ENCODE measurements at places on chromosomes 2 and 18. TPM values are rescaled to one million over a fixed set of nuclear protein-coding genes. Genes with fewer than 3 reads are reported as not detected.

DNA sequence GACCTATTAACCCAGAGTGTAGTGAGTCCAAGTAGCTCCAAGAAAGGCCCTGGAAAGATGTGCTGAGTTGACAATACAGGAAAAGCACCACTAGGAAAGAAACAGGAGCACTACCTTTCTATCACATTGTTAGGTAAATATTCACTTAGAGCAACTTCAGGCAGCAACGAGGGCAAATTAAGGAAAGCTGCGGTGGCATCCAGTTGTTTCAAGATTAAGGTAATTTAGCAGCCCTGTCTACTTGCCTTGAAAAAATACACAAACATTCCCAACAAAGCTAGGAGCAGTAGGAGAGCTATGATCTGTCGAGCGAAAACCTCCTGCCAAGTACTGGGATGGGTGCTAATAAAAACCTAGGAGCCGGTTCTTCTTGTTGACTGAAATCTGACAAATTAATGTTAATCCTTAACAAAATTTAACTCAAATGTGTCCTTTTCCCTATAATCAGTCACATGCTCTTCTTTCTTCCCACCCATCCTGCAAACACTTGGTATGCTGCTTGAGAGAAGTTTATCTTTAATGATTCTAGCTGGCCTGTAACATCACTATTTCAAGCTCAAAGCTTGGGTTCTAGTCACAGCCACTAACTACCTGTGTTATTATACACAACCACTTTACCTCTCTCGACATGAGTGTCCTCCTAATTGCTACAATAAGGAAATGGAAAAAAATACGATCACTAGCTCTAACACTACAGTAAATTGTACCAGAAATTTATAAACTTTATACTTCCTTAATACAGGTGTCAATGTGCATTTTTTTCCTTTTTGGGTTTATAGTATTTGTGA, 2.0 kb downstream of the ACAA2 start:
- no peaks in the 10 kb centered on the region for H3K27me3 ChIP-seq
- peaks cover 32% of the 10 kb centered on the region for H3K4me1 ChIP-seq
- H3K4me3 ChIP-seq = no peak overlapping the region
- DNase-seq = no peak

DNA sequence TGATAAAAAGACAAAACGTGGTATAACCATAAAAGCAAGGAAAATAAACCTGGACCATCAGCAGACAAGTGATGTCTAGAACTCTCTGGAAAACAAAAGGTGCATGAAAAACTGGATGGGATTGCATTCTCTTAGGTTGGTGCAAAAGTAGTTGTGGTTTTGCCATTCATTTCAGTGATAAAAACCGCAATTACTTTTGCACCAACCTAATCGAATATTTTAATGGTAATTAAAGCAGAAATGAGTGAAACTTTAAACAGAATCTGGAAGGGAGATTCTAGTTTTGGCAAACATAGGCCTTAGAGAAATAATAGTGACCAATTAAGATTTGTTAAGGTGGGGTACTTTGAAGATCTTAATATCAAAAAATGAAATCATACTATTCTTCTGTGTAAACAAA, 800.8 kb upstream of the GYPC start:
- no peaks in the 10 kb centered on the region for H3K27me3 ChIP-seq
- H3K4me1 ChIP-seq = no peaks in the 10 kb centered on the region
- no peak overlapping the region for H3K27ac ChIP-seq
- H3K36me3 ChIP-seq = no peaks in the 10 kb centered on the region
- H3K4me3 ChIP-seq = no peak overlapping the region

DNA sequence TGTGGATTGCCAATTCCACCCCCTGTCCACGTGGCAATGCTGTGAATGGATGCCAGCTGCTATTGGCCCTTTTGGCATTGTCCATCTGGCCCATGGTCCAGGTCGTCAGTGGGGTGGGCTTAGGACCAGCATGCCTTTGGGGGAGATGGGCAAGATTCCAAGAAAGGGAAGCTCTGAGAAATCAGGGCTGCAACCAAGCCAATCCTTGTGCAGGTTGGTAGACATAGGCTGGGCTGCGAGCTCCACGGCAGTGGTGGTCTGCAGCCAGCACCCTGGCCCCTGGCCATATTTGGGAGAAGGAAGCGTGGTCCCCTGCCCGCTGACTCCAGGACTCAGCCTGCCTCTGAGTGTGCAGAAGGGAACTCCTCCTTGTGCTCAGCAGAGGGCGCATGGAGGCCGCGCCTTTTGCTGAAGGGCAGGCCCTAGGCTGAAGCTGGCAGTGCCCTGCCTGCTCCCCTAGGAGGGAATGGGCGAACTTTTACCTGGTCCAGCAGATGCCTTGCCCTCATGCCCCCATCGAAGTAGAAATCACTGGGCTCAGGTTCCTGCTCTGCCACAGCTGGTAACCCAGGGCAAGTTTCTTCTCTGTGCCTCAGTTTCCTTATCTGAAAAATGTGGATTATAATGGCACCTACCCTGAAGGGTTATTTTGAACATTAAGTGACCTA, 5.4 kb downstream of the SPR start:
- peaks cover 28% of the 10 kb centered on the region for H3K27me3 ChIP-seq
- no peak overlapping the region for H3K4me3 ChIP-seq
- DNase-seq = no peak

DNA sequence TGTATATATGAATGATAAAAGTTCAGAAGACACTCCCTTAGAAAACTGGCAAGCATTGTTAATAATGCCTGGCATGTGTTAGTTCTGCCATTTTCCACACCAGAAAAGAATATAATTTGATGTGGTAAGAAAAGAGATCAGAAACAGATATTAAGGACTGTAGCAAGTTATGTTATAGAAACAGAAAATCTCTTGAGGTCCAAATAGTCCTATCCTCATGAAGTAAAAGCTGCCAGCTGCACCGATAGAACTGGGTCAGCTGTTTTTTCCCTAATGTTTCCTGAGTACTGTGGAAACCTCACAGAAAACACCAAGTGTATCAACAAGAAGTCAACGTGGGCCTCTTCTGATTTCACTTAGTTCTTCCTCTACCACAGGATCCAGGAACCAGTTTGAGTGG, 56.9 kb upstream of the SDC1 start:
- H3K36me3 ChIP-seq = peaks cover 10% of the 10 kb centered on the region
- H3K4me3 ChIP-seq = no peak overlapping the region
- no peak for DNase-seq
- no peak overlapping the region for H3K27ac ChIP-seq
- H3K4me1 ChIP-seq = no peaks in the 10 kb centered on the region

DNA sequence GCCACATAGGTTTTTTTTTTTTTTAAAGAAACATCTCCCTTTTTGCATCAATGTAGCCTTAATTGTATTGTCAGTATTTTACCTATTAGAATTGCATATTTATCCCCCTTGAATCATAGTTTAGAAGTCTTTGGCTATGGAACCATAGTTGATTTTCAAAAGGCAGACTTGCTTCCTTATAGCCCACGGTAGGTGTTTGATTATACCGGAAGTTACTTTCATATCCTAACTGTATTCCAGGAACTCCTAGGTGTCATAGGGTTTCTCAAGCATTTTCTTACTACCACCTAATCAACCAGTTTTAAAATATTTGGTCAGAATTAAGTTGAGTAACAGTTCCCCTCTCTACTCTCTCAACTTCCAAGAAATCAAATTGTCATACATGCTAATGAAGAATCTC, 86.6 kb upstream of the TSPYL6 start:
- no peak overlapping the region for H3K4me3 ChIP-seq
- no peaks in the 10 kb centered on the region for H3K4me1 ChIP-seq
- H3K27ac ChIP-seq = no peak overlapping the region
- no peaks in the 10 kb centered on the region for H3K27me3 ChIP-seq
- no peaks in the 10 kb centered on the region for H3K36me3 ChIP-seq

DNA sequence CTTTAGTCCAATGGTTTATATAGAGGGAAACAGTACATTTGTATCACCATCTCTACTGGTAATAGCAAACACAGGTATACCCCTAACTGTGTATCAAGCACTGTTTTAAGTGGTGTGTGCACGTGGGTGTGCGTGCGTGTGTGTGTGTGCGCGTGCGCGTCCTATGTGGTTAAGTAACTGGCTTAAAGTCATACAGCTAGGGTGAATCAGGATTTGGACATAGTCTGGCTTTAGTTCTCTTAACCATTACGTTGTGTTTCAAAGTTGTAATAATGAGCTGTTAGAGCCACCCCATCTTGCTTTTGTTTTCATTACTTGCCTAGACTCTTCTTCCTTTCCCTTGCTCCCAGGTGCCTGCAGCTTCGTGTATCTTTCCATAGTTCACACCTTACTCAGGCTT, 2.1 kb downstream of the HADHB start:
- H3K27ac ChIP-seq = peak overlapping the region; percentile 100
- H3K27me3 ChIP-seq = no peaks in the 10 kb centered on the region
- H3K4me1 ChIP-seq = peaks cover 39% of the 10 kb centered on the region
- no peak for DNase-seq
- peak overlapping the region; percentile 92 for H3K4me3 ChIP-seq

The SNTG2 gene
- total RNA-seq = not detected

The ABCG5 gene
- not detected for total RNA-seq

The COL5A2 gene
- 1,927 TPM for total RNA-seq

- peaks cover under 1% of the 10 kb centered on the region for H3K36me3 ChIP-seq
- H3K27me3 ChIP-seq = no peaks in the 10 kb centered on the region
- H3K4me3 ChIP-seq = no peak overlapping the region
Observed at GRCh38 chr2:189305291-189305943, 125.9 kb upstream of the COL5A2 start.

GRCh38 chr2:18432999-18433398, 127.5 kb downstream of the RDH14 start:
- no peak for DNase-seq
- no peak overlapping the region for H3K4me3 ChIP-seq
- H3K36me3 ChIP-seq = no peaks in the 10 kb centered on the region
- H3K4me1 ChIP-seq = peaks cover 11% of the 10 kb centered on the region

The G6PC2 gene
- not detected for total RNA-seq

GRCh38 chr2:64422466-64422865, 31.5 kb upstream of the LGALSL start:
- H3K4me3 ChIP-seq = no peak overlapping the region
- peaks cover 28% of the 10 kb centered on the region for H3K4me1 ChIP-seq
- no peak for DNase-seq
- no peak overlapping the region for H3K27ac ChIP-seq
- H3K36me3 ChIP-seq = no peaks in the 10 kb centered on the region

DNA sequence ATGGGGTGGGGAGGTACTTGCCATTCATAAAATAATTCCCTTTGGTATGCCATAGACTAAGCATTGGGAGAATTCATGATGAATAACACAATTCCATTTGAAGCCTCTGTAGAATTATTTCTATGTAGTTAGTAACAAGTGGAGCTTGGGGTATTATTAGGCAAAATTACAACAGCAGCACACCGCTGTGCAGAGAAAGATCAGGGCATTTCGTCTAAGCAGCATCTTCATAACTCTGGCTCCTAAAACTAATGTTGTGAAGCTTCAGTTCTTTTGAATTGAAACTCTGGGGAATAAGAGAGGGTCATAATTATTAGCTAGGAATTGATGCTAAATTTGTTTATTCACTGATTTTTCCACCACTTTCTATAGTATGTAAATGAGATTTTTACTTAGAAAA, 630.7 kb downstream of the DCC start:
- no peak overlapping the region for H3K27ac ChIP-seq
- no peak for DNase-seq
- peaks cover 2% of the 10 kb centered on the region for H3K27me3 ChIP-seq
- H3K36me3 ChIP-seq = no peaks in the 10 kb centered on the region

DNA sequence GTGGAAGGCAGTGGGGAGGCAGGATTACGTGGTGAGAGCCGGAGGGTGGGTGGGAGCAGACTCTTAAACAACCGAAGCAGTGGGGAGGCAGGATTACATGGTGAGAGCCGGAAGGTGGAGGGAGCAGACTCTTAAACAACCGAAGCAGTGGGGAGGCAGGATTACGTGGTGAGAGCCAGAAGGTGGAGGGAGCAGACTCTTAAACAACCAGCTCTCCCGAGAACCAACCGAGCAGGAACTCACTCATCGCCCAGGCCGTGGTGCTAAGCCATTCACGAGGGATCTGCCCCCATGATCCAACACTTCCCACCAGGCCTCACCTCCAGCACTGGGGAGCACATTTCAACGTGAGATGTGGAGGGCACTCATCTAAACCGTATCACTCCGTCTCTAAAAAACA, 87.7 kb downstream of the RTP5 start:
- no peak overlapping the region for H3K4me3 ChIP-seq
- DNase-seq = no peak
- no peak overlapping the region for H3K27ac ChIP-seq
- peaks cover 5% of the 10 kb centered on the region for H3K36me3 ChIP-seq
- peaks cover 38% of the 10 kb centered on the region for H3K27me3 ChIP-seq

GRCh38 chr2:239265681-239266433, 135.0 kb downstream of the HDAC4 start:
- no peak overlapping the region for H3K4me3 ChIP-seq
- H3K27me3 ChIP-seq = no peaks in the 10 kb centered on the region
- H3K27ac ChIP-seq = peak overlapping the region; percentile 27
- H3K36me3 ChIP-seq = no peaks in the 10 kb centered on the region

- H3K4me3 ChIP-seq = no peak overlapping the region
- DNase-seq = no peak
- H3K4me1 ChIP-seq = peaks cover 11% of the 10 kb centered on the region
- no peaks in the 10 kb centered on the region for H3K36me3 ChIP-seq
Observed at GRCh38 chr2:222862106-222862908, 1.5 kb downstream of the ACSL3 start.

DNA sequence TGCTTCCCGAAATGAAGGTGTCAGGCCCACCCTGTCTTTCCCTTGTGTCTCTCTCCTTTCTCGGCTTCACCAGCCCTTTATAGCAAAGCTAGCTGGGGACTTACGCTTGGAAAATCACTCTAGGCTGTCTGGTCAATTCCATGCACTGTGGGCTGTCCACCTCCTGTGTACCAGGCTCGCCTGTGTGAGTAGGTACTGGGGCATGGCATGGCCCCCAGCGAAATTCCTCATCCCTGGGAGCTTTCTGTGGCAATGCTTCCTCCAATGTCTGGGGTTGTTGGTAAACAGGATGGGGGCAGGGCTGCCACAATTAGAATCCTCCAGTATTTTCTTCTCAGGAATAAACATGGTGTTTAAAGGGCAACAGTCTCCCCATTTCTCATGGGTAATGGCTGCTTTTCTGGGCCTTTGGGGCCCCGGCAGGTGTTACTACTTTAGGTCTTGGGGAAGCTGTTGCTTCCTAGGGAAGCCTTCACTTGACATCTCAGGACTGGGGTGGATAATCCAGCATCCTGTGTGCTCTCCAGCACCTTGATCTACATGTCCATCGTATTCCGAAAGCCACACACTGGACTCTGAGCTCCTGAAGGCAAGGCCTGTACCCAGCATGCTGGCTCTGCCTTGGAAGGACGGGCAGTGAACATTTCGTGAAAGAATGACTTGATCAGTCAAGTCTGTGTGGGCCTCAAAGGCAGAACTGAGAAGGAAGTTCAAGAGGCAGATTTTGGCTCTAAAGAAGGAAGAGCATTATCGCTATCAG, 21.1 kb downstream of the RHOB start:
- H3K27ac ChIP-seq = no peak overlapping the region
- peak; percentile 25 for DNase-seq
- no peaks in the 10 kb centered on the region for H3K4me1 ChIP-seq
- H3K4me3 ChIP-seq = no peak overlapping the region
- H3K36me3 ChIP-seq = no peaks in the 10 kb centered on the region
- no peaks in the 10 kb centered on the region for H3K27me3 ChIP-seq

- peak overlapping the region; percentile 99 for H3K27ac ChIP-seq
- peaks cover 42% of the 10 kb centered on the region for H3K4me1 ChIP-seq
- peak overlapping the region; percentile 97 for H3K4me3 ChIP-seq
- H3K36me3 ChIP-seq = no peaks in the 10 kb centered on the region
Observed at GRCh38 chr2:17752892-17753802, 463 bp downstream of the SMC6 start.

Measured in chondrocyte (in vitro differentiated cells).